ENCODE measurements at places on chromosomes 7 and 10.

DNA sequence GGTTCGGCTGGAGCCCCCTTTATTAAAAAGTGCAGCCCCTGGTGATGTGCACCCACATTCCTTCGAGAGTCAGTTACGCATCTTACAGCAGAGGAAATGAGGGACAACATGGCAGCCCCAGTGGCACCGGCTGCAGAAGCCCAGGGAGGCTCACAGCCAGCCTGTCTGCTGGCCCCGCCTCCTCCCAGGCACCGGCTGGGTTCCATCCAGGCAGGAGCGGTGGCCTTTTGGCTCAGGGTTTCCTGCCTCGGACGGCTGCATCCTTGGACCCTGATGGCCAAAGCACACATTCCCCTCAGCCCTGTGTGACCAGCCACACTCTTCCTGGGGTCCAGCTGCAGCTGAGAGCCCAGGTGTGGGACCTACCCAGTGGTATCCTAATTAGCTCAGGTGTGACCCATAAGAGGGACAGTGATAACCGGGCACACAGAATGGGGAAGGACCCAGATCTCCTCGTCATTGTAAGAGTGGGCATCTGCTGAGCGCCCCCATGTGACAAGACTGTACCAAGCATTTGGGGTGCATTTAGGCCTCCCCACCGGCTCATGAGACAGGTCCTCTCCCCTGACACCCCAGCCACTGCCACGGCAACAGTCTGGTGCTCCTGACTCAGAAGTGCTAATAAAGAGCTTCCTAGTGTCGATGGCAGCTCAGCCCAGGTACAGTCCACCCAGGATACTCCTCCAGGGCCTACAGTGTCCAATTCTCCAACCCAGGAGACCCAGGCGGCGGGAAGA is 63.3 kb upstream of the CHST15 start:
- H3K4me1 ChIP-seq = peaks cover 3% of the 10 kb centered on the region
- no peaks in the 10 kb centered on the region for H3K36me3 ChIP-seq
- no peaks in the 10 kb centered on the region for H3K27me3 ChIP-seq
- no peak overlapping the region for H3K4me3 ChIP-seq
- no peak for DNase-seq

GRCh38 chr10:77274046-77274795 is 363.4 kb downstream of the KCNMA1 start:
- no peak for DNase-seq
- no peak overlapping the region for H3K4me3 ChIP-seq
- H3K4me1 ChIP-seq = no peaks in the 10 kb centered on the region
- no peak overlapping the region for H3K27ac ChIP-seq
- peaks cover 3% of the 10 kb centered on the region for H3K27me3 ChIP-seq
- H3K36me3 ChIP-seq = no peaks in the 10 kb centered on the region

DNA sequence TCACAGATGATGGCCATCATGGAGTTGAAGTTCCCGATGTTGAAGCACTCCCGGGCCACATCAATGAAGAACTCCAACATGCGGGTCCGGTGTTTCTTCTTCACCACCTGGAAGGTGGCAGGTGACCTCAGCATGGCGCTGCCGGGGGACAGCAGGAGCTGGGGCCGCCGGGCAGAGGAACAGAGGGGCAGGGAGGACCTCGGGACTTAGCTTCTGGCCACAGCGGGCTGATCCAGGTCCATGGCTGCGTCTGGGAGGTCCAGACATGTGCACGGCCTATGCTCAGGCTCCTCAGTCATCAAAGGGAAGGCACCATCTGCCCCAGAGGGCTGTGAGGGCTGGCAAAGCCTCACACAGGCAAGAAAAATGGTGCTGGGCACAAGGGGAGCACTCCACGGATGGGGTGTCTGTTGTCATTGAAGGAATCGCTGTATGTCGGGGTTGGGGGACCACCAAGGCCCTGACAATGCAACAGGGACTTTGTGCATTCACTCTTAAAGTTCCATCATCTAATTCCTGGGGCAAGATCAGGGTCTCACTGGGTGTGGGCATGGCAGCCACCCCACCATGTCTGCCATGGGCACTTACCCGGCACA is 60.9 kb downstream of the CSGALNACT2 start:
- DNase-seq = peak; percentile 2
- no peak overlapping the region for H3K4me3 ChIP-seq
- H3K27ac ChIP-seq = no peak overlapping the region
- H3K27me3 ChIP-seq = no peaks in the 10 kb centered on the region
- H3K4me1 ChIP-seq = peaks cover 20% of the 10 kb centered on the region

DNA sequence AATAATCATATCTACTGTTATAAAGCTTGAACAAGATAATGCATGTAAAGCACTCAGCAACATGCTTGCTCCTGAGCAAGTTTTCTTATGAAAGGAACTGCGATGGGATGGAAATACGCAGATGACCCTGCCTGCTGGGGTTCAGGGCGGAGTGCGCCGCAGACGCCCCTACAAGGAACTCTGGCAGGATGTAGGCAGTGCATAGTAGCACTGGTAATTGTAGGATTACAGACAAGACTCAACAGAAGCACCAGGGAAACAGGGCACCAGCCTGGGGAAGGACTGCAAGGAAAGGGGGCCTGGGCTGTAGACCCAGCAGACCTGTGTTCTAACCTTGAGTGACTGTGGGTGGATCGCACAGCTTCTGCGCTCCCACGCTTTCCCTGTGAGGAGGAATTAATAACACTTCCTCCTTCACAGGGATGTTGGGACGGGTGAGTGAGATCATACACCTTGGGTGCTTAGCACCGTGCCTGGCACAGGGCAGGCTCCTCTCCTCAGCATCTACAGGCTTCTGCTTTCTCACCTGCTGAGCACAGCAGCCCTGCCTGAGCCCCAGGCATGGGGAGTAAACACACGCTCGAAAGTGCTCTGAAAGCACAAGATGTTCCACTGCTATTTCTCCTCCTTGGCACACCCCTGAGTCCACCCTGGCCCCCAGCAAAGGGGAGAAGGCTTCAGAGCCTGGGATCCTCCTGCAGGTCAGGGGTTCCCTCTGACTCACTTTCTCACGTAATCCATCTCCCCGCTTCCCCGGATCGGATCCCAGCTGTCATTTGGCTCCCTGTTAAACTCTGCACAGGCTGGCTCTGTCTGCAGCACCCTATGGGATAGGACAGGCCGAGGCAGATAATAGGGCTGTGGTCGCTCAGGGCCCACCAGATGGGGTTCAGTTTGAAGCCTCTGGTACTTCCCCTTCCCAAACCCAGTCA is 19.2 kb downstream of the ITPRIP start:
- peaks cover 21% of the 10 kb centered on the region for H3K36me3 ChIP-seq
- H3K27ac ChIP-seq = peak overlapping the region; percentile 97
- H3K4me1 ChIP-seq = peaks cover 76% of the 10 kb centered on the region

GRCh38 chr7:36238138-36238537 is 85.1 kb downstream of the EEPD1 start:
- no peak for DNase-seq
- H3K36me3 ChIP-seq = no peaks in the 10 kb centered on the region
- H3K4me3 ChIP-seq = no peak overlapping the region
- H3K27me3 ChIP-seq = no peaks in the 10 kb centered on the region
- H3K27ac ChIP-seq = no peak overlapping the region

DNA sequence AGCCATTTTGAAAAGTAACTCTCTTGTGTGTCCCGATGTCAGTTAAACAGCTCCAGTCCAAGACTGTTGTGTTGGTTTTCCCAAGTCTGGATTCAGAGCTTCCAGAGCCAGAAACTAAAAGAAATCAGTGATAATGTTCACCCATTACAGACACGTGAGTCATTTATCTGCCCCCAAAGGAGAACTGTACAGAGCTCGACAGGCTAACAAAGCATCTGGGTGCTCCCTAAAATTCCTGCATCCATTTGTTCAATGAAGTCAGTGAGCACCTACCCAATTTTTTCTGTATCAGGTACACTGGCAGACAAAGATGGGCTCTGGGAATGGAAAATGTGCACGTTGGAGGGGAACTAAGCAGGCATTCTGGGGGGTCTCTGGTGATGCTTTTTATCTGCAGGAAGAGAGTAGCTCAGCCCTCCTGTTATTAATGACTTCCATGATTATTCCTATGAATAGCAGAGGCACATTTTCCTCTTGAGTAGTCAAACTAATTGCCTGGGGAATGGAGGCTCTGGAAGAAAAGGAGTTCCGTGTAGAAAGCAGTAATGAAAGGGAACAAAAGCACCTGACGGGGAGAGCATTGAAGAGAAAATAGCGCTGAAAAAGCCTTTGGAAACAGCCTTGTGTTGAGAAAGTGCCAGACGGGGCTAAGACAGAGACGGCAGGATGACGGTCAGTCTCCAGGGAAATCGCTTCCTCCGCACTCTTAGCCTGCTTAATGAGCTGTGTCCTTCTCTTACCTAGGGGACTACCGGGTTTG is 75.3 kb downstream of the GAD2 start:
- H3K27ac ChIP-seq = no peak overlapping the region
- H3K27me3 ChIP-seq = no peaks in the 10 kb centered on the region

- DNase-seq = no peak
- no peak overlapping the region for H3K4me3 ChIP-seq
- H3K4me1 ChIP-seq = no peaks in the 10 kb centered on the region
- no peaks in the 10 kb centered on the region for H3K27me3 ChIP-seq
Measured at GRCh38 chr7:32108651-32109050, 38.4 kb upstream of the PDE1C start.

GRCh38 chr7:142874409-142874808 is 11.1 kb downstream of the TRPV6 start:
- H3K27ac ChIP-seq = no peak overlapping the region
- peaks cover 4% of the 10 kb centered on the region for H3K27me3 ChIP-seq
- H3K36me3 ChIP-seq = no peaks in the 10 kb centered on the region
- no peak overlapping the region for H3K4me3 ChIP-seq

DNA sequence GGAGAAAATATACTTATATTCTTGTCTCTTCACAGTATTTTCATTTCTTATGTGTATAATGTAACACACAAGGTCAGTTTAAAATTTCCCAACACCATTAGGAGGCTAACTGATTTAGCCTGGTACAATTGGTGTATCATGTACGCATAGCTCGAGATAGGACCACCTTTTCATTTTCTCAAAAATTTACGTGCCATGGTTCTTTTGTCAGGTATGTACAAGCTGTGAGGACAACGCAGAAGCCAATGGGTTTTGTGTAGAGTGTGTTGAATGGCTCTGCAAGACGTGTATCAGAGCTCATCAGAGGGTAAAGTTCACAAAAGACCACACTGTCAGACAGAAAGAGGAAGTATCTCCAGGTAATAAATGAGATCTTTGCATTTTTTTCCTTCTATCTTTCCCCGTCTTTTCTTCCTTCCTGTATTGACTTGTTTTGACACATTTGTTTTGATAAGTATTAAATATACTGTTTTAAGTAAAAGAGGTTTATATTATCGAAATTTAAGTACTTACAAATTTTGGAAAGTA is 55.0 kb downstream of the TRIM24 start:
- no peak overlapping the region for H3K4me3 ChIP-seq
- no peak for DNase-seq
- H3K27me3 ChIP-seq = no peaks in the 10 kb centered on the region
- no peaks in the 10 kb centered on the region for H3K4me1 ChIP-seq
- H3K36me3 ChIP-seq = peaks cover 3% of the 10 kb centered on the region

DNA sequence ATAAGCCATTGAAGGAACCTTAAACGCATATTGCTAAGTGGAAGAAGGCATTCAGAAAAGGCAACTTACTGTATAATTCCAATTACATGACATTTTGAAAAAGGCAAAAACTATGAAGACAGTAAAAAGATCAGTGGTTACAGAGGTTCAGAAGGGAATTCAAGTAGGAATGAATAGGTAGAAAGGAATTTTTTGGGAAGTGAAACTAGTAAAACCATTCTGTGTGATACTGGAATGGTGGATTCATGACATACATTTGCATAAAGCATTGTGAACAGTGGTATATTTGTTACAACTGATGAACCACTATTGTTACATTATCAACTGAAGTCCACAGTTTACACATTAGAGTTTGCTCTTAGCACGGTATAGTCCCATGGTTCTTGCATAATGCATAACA is 114.2 kb upstream of the GPR22 start:
- H3K4me1 ChIP-seq = no peaks in the 10 kb centered on the region
- no peaks in the 10 kb centered on the region for H3K36me3 ChIP-seq
- DNase-seq = no peak
- H3K27me3 ChIP-seq = no peaks in the 10 kb centered on the region
- H3K27ac ChIP-seq = no peak overlapping the region

- no peaks in the 10 kb centered on the region for H3K36me3 ChIP-seq
- H3K4me1 ChIP-seq = no peaks in the 10 kb centered on the region
- no peak overlapping the region for H3K4me3 ChIP-seq
- no peak overlapping the region for H3K27ac ChIP-seq
- no peaks in the 10 kb centered on the region for H3K27me3 ChIP-seq
- DNase-seq = peak; percentile 3
Measured at GRCh38 chr10:132865171-132865631, 77.2 kb downstream of the CFAP46 start.

DNA sequence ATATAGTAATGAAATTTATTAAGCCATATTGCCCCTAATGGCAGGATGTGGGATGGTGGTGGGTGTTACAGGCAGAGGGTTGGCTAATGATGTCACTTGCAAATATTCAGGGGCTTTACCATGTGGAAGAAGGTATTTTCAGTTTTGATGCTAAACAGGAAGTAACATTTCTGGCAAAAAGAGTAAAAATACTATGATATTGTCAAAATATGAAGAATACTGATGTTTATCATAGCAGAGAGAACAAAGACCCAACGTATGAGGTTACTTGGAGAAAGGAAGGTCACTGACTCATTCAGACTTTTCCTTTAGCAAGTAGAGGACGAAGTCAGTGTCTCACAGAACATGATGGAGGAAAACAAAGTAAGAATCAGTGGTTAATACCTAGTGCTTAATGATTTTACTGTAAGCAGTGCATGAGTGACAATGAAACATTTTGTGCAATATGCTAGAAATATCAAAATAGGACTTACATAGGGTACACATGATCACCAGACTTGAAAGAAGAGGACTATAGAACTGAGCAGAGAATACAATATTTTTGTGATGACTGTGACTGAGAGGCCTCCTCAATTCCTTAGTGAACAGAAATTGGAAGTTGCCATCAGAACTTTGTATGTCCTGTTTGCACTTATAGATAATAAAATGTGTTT is 89.7 kb upstream of the STEAP4 start:
- no peaks in the 10 kb centered on the region for H3K36me3 ChIP-seq
- no peaks in the 10 kb centered on the region for H3K4me1 ChIP-seq
- no peak overlapping the region for H3K27ac ChIP-seq
- no peaks in the 10 kb centered on the region for H3K27me3 ChIP-seq

DNA sequence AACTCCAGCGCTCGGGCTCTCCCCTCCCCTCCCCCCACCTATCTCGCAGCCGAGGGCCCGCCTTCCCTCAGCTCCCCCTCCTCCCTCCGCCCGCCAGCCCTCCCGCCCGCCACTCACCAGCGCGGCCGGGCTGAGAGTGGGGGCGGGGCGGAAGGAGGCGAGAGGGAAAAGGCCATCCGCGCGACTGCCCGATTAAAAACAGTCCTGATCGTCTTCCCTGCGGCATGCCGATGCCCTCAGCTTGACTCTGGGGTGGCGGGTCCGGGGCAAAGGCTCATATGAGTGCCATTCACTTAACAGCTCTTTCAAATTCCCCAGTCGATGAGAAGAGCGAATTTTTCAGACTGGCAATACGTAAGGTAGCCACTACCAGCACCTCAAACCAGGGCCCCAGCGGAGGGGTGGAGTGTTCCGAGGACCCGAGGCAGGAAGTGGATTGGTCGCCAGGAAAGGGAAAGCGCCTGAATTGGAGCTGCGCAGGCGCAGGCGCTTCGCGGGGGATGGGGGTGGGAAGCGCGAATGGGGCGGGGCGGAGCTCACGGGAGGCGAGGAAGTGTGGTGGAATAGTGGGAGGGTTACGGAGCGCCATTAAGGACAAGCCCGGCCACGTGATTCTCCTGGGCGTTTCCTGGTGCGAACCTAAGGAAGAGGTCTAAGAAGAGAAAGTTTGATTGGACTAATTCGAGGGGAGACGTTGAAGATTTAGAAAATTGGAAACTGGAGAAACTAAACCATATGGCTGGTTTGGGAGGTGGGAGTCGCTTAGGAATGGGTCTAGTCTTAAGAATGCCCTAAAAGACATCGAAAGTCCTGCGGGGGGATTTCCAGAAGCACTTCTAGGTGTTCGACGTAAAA is at the start of gene UPF2:
UPF2 (minus strand) TSS at position 13 of the 855 bp plus-strand sequence. CDS start 7,386 bp downstream, outside the sequence.
- H3K27me3 ChIP-seq = no peaks in the 10 kb centered on the region
- peak within 1 kb of the TSS; percentile 99 for H3K27ac ChIP-seq
- peak; percentile 96 for DNase-seq
- no peaks in the 10 kb centered on the region for H3K36me3 ChIP-seq
- H3K4me3 ChIP-seq = peak within 1 kb of the TSS; percentile 100
